ENCODE measurements at places on chromosomes 1 and 21.

GRCh38 chr1:18644446-18644845 lies 13.8 kb downstream of the PAX7 start:
- no peak for DNase-seq

DNA sequence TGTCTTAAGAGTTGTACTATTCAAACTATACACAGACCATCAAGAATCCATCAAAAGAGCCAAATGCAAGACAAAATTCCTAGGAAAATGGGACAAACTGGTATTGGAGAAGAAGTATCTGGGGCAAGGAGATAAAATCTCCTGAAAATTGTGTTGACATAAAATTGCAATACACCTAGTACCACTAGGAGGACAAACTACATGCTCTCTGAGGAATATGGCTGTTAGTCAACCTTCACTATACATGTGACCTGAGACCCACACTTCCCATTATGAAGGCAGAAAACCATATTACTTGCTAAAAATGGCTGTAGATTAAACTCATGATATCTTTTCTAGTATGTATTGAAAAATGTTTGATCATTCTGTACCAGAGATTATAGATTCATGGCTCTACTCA lies 30.0 kb downstream of the IRF2BP2 start:
- DNase-seq: no peak

- no peak for DNase-seq
Measured at GRCh38 chr1:183881387-183882131, 76.6 kb downstream of the RGL1 start.

- DNase-seq: peak; percentile 53
Measured at GRCh38 chr1:151196292-151196800, 2.0 kb upstream of the PIP5K1A start.

DNA sequence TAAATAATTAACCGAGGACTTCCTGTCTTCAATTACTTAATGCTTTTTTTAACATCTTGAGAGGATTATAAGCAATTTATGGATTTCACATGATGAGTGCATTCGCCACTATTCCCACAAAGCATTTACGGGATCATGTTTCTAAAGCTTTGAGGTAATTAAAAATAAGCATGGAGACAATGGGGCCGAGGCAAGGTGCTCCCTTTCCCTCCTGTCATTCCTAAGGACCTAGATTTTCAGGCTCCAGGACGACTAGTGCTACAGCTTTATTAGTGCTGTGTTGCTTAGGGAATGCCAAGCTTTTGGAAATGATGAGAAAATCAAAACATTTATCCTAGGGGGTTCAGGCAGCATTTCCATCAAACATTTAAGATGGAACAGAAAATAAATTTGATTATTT lies 209.2 kb downstream of the KCTD3 start:
- DNase-seq: no peak

DNA sequence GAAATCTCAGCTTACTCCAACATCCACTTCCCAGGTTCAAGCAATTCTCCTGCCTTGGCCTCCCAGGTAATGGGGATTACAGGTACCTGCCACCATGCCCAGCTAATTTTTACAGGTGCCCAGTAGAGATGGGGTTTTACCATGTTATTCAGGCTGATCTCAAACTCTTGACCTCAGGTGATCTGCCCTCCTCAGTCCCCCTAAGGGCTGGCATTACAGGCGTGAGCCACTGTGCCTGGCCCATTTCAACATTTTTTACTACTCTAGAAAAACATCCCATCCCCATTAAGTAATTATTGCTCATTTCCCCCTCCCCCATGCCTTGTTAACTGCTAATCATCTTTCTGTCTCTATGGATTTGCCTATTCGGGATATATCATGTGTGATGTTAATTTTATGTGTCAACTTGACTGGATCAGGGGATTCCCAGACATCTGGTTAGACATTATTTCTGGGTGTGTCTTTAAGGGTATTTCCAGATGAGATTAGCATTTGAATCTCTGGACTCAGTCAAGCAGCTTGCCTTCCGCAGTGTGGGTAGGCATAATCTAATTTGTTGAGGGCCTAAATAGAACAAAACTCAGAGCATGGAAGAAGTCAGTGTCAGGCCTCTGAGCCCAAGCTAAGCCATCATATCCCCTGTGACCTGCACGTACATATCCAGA lies 33.0 kb upstream of the ZBTB8B start:
- DNase-seq: peak; percentile 55

DNA sequence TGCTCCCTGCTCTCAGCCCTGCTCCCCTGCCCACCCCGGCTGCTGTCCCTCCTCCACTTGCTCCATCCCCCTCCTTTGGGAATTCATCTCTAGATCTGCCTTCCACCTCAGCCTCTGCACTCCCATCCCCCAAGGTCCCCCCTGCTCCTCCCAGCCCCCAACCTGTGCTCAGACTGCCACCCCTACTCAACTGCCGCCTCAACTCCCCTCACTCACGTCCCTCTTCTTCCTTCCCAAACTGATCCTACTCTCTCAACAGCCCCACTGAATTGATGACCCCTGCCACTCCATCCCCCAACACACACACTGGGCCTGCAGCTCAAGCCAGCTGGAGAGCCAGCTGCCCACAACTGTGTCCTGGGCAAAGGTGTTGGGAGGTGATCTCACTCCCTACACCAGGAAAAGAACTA lies 15.8 kb upstream of the ETV3L start:
- DNase-seq: no peak

DNA sequence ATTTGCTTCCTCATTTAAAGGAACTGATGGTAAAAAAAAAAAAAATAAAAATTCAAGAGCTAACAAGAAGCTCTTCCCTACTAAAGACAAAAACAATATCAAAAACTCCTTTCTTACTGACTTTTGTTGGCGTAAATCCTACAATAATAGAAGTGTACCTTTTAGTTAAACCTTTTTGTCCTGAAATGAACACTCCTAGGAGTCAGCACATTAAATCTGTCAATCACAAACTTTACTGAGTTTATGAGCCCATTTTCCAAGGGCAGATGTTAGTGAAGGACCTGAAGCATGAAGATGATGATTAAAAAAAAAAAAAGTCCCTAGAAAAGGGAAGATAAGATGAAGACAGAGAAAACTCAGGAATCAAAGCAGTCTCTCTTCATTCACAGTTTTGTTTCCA lies 22.6 kb upstream of the DDX59 start:
- no peak for DNase-seq

DNA sequence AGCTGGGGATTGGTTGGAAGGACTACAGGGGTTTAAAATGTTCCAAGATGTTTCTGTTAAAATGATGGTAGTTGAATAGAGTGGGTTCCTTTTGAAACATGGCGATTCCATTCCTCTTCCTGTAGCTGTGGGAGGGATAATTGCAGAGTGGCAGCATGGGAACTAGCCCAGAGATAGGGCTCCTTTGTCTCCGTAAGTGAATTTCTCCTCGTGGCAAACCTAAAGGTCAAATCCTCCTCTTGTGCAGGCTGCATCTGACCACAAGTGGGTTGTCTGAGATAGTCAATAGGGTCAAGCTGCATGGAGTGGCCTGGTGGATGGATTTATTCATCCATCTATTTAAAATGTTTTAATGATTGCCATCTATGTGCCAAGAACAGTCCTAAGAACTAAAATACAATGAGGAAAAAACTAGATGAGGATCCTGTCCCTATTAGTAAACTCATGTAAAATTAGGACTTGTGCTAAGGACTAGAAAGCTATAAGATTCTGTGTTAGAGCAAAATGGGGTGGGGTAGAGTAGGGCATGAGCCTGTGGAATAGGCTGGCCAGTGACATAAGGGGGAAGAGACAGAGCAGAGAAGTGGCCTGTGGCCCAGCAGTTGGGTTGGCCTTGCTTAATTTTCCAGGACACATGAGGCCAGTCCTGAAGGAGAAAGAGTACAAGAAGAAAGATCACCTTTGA lies 89.1 kb upstream of the IVNS1ABP start:
- DNase-seq: no peak

Measured in GM12878 (cell line).